ENCODE measurements at places on chromosomes 4 and X.

DNA sequence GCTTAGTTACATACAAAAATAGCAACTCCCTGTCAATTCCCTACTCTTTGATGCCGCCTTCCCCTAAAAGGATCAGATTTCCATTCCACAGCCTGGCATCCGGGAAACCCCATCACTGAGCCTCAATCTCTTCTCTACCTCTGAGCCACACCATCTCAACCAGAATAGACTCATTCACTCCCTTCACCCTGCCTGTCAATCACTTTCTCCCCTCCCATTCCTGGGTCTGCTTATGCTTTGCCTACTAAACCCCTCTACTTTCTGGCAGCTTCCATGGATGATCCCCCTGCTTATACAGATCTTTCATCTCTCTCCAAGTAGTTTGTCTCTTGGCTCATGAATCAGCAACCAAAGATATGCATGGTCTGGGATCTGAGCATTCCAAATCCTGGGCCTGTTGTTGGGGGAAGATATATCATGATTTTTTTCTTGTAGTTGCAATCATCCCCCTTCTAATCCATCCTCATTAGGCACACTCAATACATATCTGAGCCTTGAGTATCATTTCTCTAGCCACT lies 2.6 kb downstream of the AMER1 start:
- no peak for DNase-seq

GRCh38 chr4:108209489-108209888 lies 40.8 kb upstream of the LEF1 start:
- DNase-seq = no peak

- no peak for DNase-seq
These were observed 21.3 kb downstream of the MAPK10 start for GRCh38 chr4:86338521-86338920.

DNA sequence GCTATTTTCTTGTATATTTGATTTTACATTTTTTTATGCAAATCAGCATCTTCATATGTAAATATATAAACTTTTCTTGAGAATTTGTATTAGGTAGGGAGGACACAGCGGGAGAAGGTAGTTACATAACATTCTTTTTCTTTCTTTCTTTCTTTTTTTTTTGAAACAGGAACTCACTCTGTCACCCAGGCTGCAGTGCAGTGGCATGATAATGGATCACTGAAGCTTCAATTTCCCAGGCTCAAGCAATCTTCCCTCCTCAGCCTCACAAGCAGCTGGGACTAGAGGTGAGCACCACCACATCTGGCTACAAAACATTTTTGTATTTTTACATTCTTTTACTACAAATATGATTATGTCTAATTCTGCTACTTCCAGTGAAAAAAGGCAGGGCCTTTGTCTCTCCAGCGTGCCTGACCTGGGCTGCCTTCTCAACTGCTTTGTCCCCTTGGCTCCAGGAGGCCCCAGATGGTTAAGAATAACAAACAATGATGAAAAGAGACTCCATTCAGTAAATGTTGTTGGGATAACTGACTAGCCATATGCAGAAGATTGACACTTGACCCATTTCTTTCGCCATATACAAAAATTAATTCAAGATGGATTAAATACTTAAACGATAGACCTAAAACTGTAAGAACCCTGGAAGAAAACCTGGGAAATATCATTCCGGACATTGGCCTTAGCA lies 46.5 kb upstream of the FAT4 start:
- DNase-seq = no peak

DNA sequence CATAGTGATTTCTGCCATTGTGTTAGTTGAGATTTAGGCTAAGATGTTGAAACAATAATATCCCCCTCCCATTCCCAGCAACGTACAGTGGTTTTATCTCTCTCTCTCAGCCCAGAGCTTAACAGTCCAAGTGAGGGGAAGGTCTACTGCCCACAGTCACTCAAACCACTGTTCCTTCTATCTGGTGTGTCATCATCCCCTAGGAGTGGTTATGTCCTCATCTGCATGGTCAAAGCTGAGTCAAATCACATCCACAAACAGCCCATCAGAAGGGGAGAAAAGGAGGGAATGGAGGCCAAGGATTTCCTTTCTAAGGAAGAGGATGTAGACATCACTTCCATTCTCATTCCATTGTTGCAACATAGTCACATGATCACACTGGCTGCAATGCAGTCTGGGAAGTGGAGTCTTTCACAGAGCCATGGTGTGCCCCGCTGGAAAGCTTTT lies 42.8 kb upstream of the CHRNA9 start:
- no peak for DNase-seq

DNA sequence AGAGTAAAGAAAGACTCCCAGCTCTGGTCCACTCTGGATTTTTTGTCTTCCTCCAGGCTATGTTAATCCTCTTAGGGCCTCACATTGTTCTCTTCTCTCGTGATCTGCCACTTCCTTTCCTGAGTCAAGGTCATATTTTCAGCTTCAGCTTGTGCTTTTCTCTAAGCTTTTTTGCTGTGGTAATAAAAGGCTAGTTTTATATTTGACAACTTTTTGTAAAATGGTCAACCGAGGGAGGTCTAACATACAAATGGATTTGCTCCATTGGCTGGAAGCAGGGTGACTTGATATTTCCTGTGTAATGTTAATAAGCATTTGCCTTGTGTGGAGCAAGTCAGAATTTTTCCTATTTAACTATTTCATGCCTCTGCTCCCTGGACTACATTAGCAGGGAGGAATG lies 239.7 kb downstream of the RAB28 start:
- no peak for DNase-seq

Measured in uterus (tissue), 4 donors.